Activated CD8-positive, alpha-beta memory T cell treated with anti-CD3 and anti-CD28 coated beads for 1 hour (primary cell): ENCODE measurements at places on chromosomes 11 and 22.

DNA sequence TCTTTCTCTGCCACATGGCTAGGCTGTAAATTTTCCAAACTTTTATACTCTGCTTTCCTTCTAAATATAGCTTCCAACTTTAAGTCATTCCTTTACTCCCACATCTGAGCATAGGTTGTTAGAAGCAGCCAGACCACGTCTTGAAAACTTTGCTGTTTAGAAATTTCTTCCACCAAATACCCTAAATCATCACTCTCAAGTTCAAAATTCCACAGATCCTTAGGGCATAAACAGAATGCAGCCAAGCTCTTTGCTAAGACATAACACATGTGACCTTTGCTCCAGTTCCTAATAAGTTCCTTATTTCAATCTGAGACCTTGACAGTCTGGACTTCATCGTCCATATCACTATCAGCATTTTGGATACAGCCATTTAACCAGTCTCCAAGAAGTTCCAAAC is 749.9 kb downstream of the METTL15 start:
- no peak for DNase-seq

DNA sequence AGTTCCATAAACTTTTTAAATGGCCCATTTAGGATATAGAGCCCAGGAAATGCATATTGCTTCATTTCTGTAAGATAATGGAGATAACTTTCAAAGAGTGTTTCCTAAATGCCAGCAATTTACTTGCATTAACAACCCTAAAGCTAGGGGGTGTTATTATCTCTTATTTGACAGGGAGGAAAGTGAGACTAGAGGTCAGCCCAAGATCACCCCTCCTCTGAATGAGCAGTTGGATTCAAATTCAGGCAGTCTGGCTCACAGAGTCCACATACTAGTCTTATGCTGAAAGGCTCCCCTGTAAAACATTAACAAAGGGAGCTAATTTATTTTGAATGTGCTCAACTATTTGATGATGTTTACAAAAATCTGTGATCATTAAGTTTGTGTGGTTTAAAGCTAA is 49.9 kb upstream of the TRIM77 start:
- no peak for DNase-seq

GRCh38 chr11:64060861-64061444 is 25.2 kb downstream of the FLRT1 start:
- DNase-seq, result peak; percentile 29

- DNase-seq, result no peak
These were observed 16.1 kb downstream of the APLP2 start for GRCh38 chr11:130085671-130086290.

DNA sequence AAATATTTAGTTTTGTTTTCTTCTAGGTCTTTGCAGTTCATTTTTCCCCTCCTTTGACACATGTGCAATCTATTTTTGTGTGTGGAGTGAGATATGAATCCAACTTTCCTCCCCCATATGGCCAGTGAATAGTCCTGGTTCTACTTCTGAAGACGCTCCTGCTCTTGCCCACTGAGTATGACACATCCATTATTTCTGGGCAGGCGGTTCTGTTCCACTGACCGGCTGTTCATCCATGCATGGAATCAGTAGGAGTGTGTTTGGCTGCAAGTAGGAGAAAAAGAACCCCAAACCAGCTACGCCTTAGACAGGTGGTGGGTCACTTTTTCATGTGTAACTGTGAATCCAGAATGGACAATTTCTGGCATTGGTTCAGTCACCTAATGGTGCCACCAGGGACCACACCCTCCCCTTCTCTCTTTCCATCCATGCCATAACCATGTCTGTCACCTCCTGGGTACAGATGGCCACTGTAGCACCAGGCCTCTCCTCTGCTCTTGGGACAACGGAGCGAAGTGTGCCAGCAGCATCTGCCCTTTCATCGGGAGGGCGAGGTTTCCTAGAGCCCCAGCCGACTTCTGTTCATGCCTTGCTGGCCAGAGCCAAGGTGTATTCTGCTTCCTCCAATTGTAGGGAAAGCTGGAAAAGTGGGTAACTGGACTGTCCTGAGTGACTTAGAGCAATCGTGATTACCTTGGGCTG is 67.4 kb upstream of the SLC22A12 start:
- no peak for DNase-seq

DNA sequence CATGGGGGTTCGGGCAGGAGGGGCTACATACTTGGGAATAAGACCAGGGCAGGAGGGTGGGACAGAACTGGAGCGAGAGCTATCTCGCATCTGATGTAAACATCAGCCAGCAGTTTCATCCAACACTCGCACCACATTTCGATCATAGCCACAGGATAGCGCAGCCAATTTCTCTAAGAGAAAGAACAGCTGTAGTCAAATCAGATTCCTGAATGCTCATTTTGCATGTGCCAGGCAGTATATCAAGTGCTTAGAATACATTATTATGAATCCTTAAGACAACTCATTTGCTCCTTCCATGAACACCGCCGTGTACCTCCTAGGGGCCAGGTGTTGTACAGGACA is 14.5 kb downstream of the DGCR2 start:
- no peak for DNase-seq

GRCh38 chr11:111833524-111833923 is 37.9 kb downstream of the ALG9 start:
- DNase-seq, result no peak

DNA sequence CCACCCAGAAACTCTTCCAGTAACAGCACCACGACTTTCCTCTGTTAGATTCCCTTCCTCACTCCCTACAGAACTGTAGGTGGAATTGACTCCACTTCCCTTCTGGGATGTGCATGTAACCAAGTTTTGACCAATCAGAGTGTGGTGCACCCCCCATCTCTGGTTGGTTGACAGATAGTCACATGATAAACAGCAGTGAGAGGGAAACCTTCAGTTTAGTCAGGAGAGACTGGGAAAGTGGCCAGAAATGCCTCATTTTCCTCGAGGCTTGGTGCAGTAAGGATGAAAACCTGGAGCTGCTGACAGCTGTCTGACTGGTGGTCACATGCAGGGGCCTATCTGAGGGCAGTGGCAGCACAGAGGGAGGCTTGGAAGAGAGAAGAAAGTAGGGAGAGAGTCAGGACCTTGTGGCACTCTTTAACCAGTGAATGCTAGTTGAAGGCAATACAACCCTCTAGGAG is 67.3 kb upstream of the GRK3 start:
- DNase-seq, result no peak

- DNase-seq, result no peak
These were observed 18.1 kb downstream of the P2RX3 start for GRCh38 chr11:57356268-57356667.

- DNase-seq, result peak; percentile 92
These were observed 3.9 kb downstream of the CD3D start for GRCh38 chr11:118338637-118339061.

GRCh38 chr22:48235744-48236143 is 1473.3 kb downstream of the TBC1D22A start:
- no peak for DNase-seq

DNA sequence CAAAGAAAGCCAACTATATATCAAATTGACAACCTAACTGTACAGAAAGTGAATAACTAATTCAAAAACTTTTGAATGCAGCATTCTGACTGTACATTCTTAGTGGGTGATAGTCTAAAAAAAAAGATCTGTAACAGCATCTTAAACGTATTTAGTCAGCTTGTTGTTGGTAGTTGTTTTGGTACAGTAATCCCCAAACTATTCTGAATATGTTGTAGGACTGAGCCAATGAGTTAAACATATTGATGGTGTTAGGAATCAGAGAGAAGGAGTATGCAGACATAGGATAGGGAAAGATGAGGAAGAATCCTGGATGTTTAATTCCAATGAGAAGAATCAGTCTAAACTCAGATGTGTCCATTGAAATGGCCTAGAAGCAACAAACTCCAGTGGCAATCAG is 41.9 kb upstream of the KIRREL3 start:
- DNase-seq, result no peak

GRCh38 chr22:45845076-45845487 is 131.9 kb downstream of the WNT7B start:
- DNase-seq, result no peak

DNA sequence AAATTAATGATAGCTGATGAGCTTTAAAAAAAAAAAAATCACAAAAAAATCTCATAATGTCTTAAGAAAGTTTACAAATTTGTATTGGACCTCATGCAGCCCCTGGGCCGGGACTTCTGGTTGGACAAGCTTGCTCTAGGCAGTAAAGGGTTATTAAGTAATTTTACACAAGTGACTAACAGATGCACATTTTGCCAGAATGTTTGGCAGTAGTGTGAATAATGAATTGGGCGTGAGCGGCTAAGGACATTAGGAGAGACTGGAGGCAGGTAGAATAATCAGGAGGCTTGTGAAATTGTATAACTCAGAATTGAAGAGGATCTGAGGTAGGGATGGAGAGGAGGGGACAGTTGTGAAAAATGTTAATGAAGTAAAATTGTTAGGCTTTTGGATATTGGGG is 77.4 kb downstream of the HIPK3 start:
- no peak for DNase-seq

GRCh38 chr11:36251823-36252222 is 37.4 kb downstream of the COMMD9 start:
- no peak for DNase-seq

DNA sequence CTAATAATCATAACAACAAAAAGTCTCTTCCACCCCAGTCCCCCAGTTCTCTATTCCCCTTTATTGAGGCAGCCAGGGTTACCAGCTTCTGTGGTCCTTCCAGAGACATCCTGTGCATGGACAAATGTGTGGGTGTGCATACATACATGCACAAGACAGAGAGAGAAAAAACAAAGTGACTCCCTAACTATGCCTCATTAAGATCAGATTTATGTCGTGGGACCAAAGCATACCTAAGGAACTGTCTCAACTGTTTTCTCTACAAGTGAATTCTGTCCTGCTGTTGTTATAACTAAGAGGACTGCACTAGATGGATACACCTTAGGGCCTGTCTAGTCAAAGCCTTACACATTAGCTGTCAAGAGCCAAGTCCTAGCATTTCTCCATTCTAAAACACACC is 106.7 kb downstream of the MRTFA start:
- DNase-seq, result no peak

DNA sequence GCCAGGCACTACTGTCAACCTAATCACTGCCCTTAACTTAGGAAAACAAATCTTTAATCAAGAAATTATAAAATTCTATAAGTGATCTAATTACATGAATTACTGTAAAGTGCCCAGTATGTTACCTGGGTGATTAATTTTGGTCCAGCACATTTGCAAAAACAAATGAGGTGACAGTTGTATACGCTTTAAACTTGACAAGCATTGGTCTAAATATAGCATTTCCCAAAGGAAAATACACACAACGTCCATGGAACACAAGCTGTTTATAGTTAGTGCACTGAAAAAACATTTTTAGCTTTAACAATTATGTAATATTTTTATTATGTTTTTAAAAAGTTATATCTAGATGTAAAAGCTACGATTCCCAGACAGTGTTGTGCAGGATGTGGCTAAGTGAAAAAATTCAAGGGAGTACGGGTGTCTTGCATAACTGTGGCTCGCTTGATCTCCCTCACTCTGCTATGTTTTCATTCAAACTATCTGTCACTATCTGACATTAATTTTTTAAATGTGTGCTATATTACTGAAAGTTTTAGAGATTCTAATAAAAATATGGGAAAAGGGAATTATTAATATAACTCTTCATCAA is 38.8 kb downstream of the PGR start:
- DNase-seq, result no peak

- DNase-seq, result no peak
These were observed 16.3 kb upstream of the C11orf87 start for GRCh38 chr11:109405671-109406070.

- DNase-seq, result no peak
These were observed 15.7 kb downstream of the MRGPRF start for GRCh38 chr11:68997124-68997994.

- no peak for DNase-seq
These were observed 592.8 kb upstream of the ARHGAP42 start for GRCh38 chr11:100094121-100094865.

- DNase-seq, result no peak
These were observed 465.1 kb downstream of the MN1 start for GRCh38 chr22:27336151-27337090.

- no peak for DNase-seq
These were observed 990.9 kb downstream of the BRD1 start for GRCh38 chr22:48836673-48837340.

DNA sequence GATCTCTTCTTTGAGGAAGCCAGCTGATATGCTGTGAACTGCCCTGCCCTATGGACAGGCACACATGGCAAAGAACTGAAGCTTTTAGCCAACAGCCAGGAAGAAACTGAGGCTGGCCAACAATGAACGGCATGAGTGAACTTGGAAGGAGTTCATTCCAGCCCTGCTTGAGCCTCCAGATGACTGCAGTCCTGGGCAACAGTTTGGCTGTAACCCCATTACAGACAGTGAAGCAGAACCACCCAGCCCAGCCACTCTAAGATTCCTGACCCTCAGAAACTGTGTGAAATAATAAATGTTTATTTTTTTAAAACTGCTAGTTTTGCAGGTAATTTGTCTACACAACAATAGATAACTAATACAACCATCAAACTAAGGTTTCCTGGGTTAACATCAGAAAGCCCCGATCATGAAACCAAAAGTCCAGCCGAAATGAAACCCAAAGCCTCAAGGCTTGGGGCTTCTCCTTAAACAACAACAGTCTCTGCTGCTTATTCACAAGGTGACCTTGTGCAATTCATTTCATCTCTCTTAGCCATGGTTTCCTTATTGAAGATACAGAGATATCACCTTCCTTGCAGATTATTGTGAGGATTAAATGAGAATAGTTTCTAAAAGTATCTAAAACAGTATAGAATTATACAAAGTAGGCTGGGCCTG is 31.4 kb downstream of the PAK1 start:
- DNase-seq, result no peak

DNA sequence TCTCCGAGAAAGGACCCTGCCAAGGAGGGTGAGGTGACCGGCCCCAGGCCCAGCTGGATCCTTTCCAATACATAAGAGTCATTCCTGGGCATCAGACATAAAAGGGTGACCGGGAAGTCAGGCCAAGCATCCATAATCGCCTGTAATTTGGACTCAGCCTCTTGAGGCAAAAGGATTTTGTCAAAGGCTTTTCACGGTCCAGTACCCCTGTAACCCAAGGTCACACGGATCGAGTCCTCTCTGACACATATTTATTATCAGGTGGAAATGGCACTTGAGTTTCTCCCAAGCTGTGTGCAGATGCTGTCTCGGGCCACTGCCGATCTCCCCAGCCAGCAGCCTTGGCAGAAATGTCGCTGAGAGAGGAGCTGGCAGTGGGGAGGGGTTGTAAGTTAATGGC is 556.5 kb downstream of the MN1 start:
- no peak for DNase-seq

DNA sequence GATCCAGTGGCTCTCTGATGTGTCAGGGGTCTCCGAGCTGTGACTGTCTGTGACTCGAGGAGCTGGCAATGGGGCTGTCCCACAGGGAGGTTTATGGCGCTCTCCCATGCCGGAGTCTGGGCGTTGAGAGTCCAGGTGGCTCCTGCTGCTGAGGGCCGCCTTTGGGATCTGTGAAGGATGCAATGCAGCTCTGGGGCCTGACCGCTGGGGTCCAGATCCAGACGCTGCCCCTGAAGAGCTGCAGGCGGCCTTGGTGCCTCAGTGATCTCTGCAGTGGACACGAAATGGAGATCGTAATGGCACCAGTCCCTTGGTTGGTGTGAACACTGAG is 155.3 kb downstream of the TBC1D22A start:
- DNase-seq, result no peak
